ENCODE measurements at places on chromosomes 1 and 21.

GRCh38 chr1:41319807-41320711, 41.2 kb upstream of the FOXO6 start:
- peak; percentile 16 for DNase-seq

DNA sequence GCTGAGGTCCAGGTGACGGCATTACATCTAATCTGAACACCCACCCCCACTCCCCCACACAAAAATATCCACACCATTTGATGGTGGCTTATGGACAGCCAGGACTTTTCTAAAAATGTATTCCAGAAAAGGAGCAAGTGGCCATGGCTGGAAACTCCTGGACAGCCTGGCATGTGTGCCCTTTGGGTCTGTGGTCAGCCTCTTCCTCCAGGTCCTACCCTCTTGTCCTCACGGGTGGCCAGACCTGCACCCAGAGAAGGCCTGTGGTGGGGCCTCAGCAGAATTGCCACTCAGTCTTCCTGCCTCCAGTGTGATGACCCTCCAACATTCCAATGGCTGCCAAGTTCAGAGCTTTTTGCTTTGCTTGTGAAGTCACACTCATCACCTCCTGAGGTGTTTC, 600.6 kb downstream of the AJAP1 start:
- no peak for DNase-seq

DNA sequence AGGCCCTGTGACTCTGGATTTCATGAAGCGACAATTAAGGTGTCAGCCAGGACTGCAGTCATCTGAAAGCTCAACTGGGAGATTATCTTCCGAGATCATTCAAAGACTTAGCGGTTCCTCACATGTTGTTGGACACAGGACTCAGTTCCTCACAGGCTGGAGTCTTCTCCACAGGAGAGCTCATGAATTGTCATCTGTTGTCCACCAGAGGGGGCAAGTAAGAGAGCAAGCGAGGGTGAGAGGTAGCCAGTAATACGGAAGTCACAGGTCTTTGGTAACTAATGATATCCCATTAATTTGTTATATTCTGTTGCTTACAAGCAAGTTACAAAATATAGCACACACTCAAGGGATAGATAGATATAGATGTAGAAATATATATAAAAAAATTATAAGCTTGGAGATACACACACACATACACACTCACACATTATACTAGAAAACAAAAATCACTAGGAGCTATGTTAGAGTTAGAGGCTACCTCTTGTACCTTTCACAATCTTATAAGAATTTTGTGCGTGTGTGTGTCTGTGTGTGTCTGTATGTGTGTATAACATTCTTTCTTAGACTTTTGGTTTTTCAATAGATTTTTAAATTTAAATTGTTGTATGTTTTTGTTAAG, 1695.3 kb downstream of the BRINP3 start:
- DNase-seq, result peak; percentile 51

DNA sequence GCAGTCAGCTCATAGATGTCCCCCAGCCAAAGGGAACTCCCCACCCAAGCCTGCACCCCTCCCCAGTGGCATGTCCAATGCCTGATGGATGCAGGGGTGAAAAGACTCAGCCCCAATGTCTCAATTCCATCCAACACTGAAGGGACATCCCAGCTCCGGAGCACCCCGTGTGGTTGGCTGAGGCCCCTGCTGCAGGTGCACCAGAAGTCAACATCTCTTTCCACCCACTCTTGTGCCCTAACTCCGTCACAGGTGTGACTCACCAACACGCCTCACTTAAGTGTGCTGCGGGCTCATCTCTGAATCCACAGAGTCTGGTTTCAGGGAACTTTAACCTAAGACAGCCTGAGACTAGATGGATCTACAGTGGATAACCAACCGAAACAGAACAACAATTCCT, 40.9 kb upstream of the ZBTB18 start:
- no peak for DNase-seq

- DNase-seq, result no peak
Measured at GRCh38 chr1:113763661-113764060, 4.4 kb upstream of the PHTF1 start.

All from suppressor macrophage (primary cell).